ENCODE measurements at places on chromosomes 2 and 18.

- H3K27me3 ChIP-seq, result no peaks in the 10 kb centered on the region
- H3K36me3 ChIP-seq, result no peaks in the 10 kb centered on the region
- no peaks in the 10 kb centered on the region for H3K4me1 ChIP-seq
- no peak overlapping the region for H3K27ac ChIP-seq
Measured at GRCh38 chr2:120850551-120850950, 114.9 kb downstream of the GLI2 start.

- no peaks in the 10 kb centered on the region for H3K27me3 ChIP-seq
- H3K27ac ChIP-seq, result no peak overlapping the region
- no peaks in the 10 kb centered on the region for H3K36me3 ChIP-seq
- no peak for DNase-seq
- no peak overlapping the region for H3K4me3 ChIP-seq
- H3K4me1 ChIP-seq, result no peaks in the 10 kb centered on the region
Measured at GRCh38 chr2:182134201-182134600, 148.5 kb downstream of the PPP1R1C start.

DNA sequence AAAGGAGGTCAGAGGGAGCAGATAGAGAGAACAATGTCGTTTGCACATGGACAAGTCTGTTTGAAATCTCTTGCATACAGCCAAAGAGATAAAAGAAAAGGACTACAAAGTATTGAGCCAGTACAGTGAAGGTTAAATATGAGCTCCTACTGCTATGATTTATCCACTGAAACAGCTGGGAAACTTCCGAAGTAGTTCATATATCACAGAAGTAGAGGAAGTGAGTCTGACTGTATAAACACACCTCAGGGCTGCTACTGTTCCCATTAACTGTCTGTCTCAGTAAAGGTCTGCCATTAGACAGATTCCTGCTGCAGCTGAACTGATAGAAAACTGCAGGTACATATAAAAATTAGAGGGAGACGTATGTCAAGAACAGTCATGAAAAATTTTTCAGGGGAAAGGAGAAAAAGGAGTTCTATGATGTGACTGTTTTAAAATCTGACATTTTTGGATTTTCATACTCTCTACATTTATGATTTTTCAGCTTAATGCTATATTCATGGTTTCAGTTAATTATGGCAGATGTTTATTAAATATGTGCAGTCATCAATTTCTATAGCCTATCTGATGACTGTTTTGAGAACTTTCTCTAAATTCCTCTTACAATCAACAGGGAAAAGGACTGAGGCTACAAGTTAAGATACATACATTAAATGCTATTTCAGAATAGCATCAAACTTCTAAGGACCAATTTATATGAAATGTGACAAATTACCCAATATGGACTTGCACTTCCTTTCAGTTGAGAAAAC is 364.7 kb downstream of the ERBB4 start:
- H3K4me1 ChIP-seq, result no peaks in the 10 kb centered on the region
- H3K4me3 ChIP-seq, result no peak overlapping the region
- no peak for DNase-seq
- H3K36me3 ChIP-seq, result no peaks in the 10 kb centered on the region

- H3K27ac ChIP-seq, result no peak overlapping the region
- H3K4me1 ChIP-seq, result no peaks in the 10 kb centered on the region
- peaks cover 20% of the 10 kb centered on the region for H3K27me3 ChIP-seq
- no peaks in the 10 kb centered on the region for H3K36me3 ChIP-seq
- no peak for DNase-seq
Measured at GRCh38 chr2:24402242-24403097, 42.1 kb upstream of the ITSN2 start.
